Effector memory CD8-positive, alpha-beta T cell (primary cell): ENCODE measurements at places on chromosomes 11 and 22.

GRCh38 chr22:19383292-19383691, 48.2 kb downstream of the HIRA start:
- DNase-seq = no peak

DNA sequence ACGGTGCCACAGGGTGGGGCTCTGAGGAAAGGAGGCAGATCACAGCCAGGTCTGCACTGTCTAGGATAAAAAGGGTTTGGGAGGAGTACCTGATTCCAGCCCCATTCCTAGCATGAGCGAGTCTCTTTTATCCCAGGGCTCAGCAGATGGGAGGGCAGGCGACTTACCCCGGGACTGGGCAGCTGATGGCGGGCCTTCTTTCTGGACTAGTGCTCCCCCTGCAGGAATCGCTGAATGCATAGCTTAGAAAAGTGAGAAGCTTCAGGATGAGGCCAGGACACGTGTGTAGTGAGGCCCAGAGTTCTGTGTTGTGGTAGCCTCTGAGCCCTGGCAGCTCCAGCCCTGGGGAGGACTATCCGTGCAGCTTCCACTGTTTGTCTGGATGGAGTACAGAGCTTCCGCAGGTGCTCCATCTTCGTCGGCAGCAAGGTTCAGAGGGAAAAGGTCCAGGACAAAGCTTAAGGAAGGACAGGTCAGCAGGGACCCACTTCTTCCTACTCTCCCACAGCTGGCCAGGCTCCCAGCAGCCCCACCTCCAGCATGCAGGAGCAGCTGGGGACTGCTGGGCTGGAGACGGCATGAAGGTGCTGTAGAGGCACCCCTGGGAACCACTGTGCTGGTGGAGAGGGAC, 30.4 kb downstream of the COMMD9 start:
- no peak for DNase-seq

- no peak for DNase-seq
Observed at GRCh38 chr11:20973940-20974559, 304.7 kb downstream of the NELL1 start.

GRCh38 chr11:110478410-110478809, 48.7 kb downstream of the FDX1 start:
- DNase-seq = no peak

GRCh38 chr22:36930041-36930935, 16.9 kb downstream of the CSF2RB start:
- no peak for DNase-seq

- no peak for DNase-seq
Observed at GRCh38 chr11:112229746-112230433, 3.7 kb downstream of the PTS start.

DNA sequence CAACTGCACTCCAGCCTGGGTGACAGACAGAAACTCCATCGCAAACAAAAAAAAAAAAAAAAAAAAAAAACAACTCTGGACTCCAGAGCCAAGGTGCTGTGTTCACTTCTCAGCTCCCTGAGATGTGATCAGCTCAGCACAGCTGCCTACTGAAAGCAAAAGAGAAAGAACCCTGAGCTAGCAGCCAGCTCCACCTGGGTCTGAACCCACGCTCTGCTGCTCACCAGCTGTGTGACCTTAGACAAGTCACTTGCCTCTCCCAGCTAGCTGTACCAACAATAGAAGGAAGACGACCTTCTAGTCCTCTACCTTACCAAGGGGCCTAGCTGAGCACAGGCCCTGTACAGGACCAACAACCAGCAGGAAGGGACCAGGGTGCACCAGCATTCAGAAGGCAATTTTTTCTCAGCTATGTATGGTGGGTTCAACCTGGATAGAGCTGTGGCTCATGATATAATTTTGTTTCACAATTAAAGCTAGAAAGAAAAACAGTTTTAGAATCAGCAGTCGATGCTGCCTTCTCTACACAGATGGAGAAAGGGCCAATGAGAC, 3.8 kb downstream of the DGCR2 start:
- no peak for DNase-seq

- no peak for DNase-seq
Observed at GRCh38 chr22:21593406-21594232, 26.1 kb downstream of the UBE2L3 start.

- DNase-seq = no peak
Observed at GRCh38 chr11:124935548-124936514, at the start of gene HEPACAM. Gene HEPACAM (minus strand): TSS chr11:124936047. CDS start chr11:124936006, 41 bp downstream.

DNA sequence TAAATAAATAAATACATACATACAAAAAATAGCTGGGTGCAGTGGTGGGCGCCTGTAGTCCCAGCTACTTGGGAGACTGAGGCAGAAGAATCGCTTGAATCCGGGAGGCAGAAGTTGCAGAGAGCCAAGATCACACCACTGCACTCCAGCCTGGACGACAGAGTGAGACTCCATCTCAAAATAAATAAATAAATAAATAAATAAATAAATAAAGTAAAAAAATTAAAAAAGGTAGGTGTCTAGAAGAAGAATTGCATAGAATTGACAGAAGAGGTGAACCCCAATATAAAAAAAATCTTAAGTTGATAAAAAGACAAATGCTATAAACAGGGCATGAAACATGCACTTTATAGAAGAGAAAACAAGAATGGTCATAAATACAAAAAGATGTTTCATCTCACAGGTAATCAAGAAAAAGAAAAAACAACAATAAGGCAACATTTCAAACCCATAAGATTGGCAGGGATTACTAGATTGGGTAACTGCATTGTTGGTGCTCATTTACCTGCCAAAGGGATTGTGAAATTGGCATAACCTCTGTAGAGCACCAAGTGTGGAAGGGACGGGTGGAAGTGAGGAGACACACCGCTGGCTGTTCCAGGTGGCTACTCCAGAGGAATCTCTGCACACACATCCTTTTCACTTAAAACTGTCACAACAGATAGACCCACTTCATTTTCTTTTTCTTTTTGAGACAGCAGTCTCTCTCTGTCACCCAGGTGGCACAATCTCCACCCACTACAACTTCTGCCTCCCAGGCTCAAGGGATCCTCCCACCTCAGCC, 44.7 kb downstream of the NF2 start:
- no peak for DNase-seq

GRCh38 chr11:57407010-57407920, 16.8 kb upstream of the PRG2 start:
- no peak for DNase-seq
